ENCODE measurements at places on chromosomes 5 and 9. TPM values are rescaled to one million over a fixed set of nuclear protein-coding genes. Genes with fewer than 3 reads are reported as not detected.

PCDHGA6 gene
- 1.4 TPM for polyA plus RNA-seq

PCDHGB5 gene
- polyA plus RNA-seq = 0.15 TPM

SMIM3 gene
- polyA plus RNA-seq = 39.9 TPM

GPR151 gene
- polyA plus RNA-seq = not detected

SPATA31D3 gene
- not detected for polyA plus RNA-seq

MINAR2 gene
- polyA plus RNA-seq = not detected

ST8SIA4 gene
- 0.02 TPM for polyA plus RNA-seq

BAAT gene
- 0.02 TPM for polyA plus RNA-seq

ENTREP1 gene
- polyA plus RNA-seq = not detected

DRD1 gene
- polyA plus RNA-seq = 0.02 TPM

PCDHGA12 gene
- polyA plus RNA-seq = 0.05 TPM

ATOX1 gene
- polyA plus RNA-seq = 497 TPM

WWC1 gene
- 15.2 TPM for polyA plus RNA-seq

FOXE1 gene
- polyA plus RNA-seq = 0.03 TPM

IFNA21 gene
- not detected for polyA plus RNA-seq

TAF11L10 gene
- not detected for polyA plus RNA-seq

UNC5A gene
- 0.55 TPM for polyA plus RNA-seq

PCDHB1 gene
- not detected for polyA plus RNA-seq

LURAP1L gene
- polyA plus RNA-seq = 3.4 TPM

DMGDH gene
- 0.56 TPM for polyA plus RNA-seq

ZBTB6 gene
- polyA plus RNA-seq = 2.2 TPM

IFNA13 gene
- polyA plus RNA-seq = not detected

SPIN1 gene
- polyA plus RNA-seq = 35.8 TPM

HRH2 gene
- polyA plus RNA-seq = 0.08 TPM

PCDH1 gene
- 0.08 TPM for polyA plus RNA-seq

PRRX2 gene
- polyA plus RNA-seq = 0.83 TPM

FOXD4L4 gene
- polyA plus RNA-seq = 0.13 TPM

DMRT2 gene
- polyA plus RNA-seq = not detected

GARNL3 gene
- 9.1 TPM for polyA plus RNA-seq

RAI14 gene
- polyA plus RNA-seq = 59.5 TPM

CFAP77 gene
- polyA plus RNA-seq = 1.1 TPM

ADCY2 gene
- not detected for polyA plus RNA-seq

SLC36A2 gene
- not detected for polyA plus RNA-seq

CAPSL gene
- 0.23 TPM for polyA plus RNA-seq

TMEM174 gene
- not detected for polyA plus RNA-seq

GADD45G gene
- polyA plus RNA-seq = 1.3 TPM

SEC24A gene
- polyA plus RNA-seq = 9.9 TPM

LCN1 gene
- not detected for polyA plus RNA-seq

GMCL2 gene
- polyA plus RNA-seq = not detected

OR1J2 gene
- polyA plus RNA-seq = not detected

PPIC gene
- polyA plus RNA-seq = 55.1 TPM

FUBP3 gene
- 58.3 TPM for polyA plus RNA-seq

ANKRD33B gene
- 1.8 TPM for polyA plus RNA-seq

FCN2 gene
- polyA plus RNA-seq = not detected

OSMR gene
- 56.0 TPM for polyA plus RNA-seq

PCDHB3 gene
- polyA plus RNA-seq = 2.2 TPM

MYORG gene
- 1.1 TPM for polyA plus RNA-seq

CNTFR gene
- 1.8 TPM for polyA plus RNA-seq

ANKRD18B gene
- polyA plus RNA-seq = 2.7 TPM

Data from SK-N-SH (cell line).